ENCODE measurements at places on chromosomes 3 and 15.

DNA sequence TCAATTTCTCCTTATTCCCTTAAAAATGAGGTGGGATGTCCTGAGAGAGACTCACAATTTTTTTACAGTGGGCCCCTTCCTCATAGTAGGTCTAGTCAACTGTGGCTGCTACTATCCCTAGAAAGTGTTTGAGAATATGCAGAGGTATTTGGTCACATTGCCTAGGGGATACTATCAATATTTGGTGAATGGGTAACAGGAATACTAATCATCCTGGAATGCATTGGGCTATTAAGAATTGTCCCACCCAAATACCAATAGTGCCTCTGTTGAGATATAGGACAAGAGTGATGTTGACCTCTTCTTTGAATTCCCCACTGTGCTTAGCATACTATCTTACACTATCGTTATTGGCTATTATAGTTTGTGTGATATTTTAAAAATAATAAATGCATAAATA lies 389.4 kb downstream of the DIPK2A start:
- DNase-seq, result no peak

DNA sequence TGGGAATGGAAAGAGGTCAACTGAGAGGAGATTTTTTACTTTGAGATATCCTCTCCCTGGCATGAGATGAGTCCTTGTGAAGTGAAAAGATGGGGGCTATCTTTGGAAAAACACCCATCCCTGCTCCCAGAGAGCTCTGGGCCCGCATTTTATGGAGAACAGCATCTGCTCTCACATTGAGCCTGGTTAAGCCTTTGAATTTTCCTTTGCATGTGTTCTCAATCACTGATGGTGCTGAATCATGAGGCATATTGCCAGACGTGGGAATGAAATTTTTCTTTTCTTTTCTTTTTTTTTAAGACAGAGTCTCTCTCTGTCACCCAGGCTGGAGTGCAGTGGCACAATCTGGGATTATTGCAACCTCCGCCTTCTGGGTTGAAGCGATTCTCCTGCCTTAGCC lies 24.4 kb downstream of the TMEM45A start:
- DNase-seq, result no peak

DNA sequence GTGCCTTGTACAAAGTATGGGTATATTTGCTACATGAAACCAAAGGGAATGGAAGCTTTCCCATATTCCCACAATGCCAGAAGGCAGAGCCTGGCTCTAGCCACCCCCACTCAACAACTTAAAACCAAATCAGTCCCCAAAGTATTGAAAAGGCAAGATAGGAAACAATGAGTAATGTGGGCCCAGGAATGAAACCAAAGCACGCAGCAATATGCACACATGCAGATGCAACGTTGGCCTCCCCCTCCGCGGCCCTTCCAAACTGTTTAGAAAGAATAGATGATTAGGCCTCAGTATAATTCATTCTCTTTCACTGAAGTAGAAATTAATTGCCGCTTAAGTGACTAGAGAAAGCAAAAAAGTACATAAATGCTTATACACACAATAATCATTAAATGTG lies 59.1 kb downstream of the THRB start:
- DNase-seq, result no peak

- no peak for DNase-seq
Measured at GRCh38 chr3:42535981-42536784, 33.7 kb downstream of the VIPR1 start.

GRCh38 chr3:125189378-125190165 lies 23.0 kb downstream of the SLC12A8 start:
- no peak for DNase-seq

Data from gastrocnemius medialis (tissue), 4 donors.